ENCODE measurements at places on chromosomes 4 and X. TPM values are rescaled to one million over a fixed set of nuclear protein-coding genes. Genes with fewer than 3 reads are reported as not detected.
A peak's percentile ranks its signal among the peaks of the same experiment; 100 is the strongest.

DNA sequence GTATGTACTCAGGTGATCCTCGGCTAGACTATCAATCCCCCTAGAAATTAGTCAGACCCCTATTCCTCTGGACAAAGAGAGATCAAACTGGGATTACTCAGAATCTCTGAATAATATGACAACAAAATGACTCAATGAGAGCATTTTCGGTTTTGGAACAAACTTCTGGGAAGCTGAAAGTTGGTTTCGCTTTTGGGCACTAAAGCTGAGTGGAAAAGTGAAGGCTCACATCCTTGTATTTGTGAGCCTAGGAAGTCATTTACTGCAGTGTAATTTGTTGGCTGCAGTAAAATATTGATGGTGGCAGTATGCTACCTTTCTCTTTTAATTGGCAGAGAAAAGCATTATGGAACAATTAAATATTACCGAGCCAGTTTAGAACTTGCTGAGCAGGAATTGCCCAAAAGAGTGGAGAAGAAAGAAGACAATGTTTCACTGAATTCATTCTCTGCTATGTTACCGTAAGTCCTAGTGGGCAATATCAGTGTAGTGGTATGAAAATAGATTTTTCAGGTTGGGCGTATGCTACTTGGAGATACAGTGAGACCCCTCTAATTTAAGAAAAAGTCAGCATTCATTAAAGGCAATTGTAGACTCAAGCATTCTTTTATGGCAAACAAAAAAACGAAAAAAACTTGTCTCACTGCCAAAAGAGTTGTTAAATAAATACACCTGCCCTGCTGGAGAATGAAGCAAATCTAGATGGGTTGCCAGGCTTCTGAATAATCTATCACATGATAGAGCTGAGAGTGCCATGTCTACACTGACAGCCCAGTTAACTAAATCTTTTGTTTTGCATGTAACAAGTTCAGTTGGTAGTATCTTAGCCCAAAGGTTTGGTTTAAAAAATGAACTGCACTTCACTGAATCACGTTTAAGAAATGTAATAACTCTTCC, 69.6 kb downstream of the AGTR2 start:
- no peaks in the 10 kb centered on the region for H3K36me3 ChIP-seq
- DNase-seq, result no peak
- H3K27ac ChIP-seq, result no peak overlapping the region
- H3K4me1 ChIP-seq, result no peaks in the 10 kb centered on the region
- no peak overlapping the region for H3K4me3 ChIP-seq
- H3K27me3 ChIP-seq, result no peaks in the 10 kb centered on the region

- no peaks in the 10 kb centered on the region for H3K4me1 ChIP-seq
- H3K27me3 ChIP-seq, result no peaks in the 10 kb centered on the region
Observed at GRCh38 chr4:62550121-62550520, 1350.0 kb downstream of the ADGRL3 start.

- H3K27me3 ChIP-seq, result no peaks in the 10 kb centered on the region
- H3K4me1 ChIP-seq, result no peaks in the 10 kb centered on the region
- H3K4me3 ChIP-seq, result no peak overlapping the region
- H3K27ac ChIP-seq, result no peak overlapping the region
- DNase-seq, result no peak
- H3K36me3 ChIP-seq, result no peaks in the 10 kb centered on the region
Observed at GRCh38 chr4:5114950-5115349, 63.7 kb downstream of the STK32B start.

DNA sequence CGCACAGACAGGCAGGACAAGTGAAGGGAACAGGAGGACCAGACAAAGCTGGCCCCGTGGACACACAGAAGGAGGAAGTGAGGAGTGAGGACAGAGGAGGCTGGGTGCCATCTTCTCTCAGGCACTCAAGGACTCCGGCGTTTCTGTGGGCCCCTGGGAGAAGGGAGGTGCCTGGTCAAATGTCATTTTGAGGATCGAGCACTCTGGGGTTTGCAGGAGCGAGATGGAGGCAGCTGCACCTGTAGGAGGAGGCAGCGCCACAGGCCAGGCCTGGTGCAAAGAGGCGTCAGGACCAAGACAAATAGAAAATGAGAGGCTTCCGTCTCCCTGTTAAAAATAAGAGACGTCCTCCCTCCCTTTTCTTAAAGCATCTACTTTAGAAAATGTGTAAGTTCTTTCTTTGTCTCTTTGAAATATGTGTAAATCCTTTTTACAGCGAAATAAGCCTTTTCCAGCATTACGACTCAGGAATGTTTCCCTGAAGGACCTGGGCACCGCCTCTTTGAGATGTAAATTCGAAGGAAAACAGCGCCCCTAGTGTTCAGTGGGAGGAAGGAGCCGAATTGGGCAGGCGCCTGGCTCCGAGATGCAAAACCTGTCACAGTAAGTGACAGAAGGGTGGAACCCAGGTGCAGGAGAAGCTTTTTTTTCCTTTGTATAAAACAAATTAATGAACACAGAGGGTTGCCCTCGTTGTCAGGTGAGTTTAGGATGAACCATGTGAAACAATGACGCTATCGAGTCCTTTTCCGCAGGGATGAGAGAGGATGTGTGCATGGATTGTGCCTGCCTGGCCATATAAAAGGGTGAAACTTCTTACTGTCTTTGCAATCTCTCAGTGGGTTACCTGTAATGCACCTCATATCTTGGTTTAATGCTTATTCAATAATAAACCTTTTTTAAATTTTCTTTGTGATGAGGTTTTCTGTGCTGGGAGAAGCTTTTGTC, 1.4 kb upstream of the C4orf50 start:
- no peaks in the 10 kb centered on the region for H3K27me3 ChIP-seq
- no peak overlapping the region for H3K27ac ChIP-seq
- no peaks in the 10 kb centered on the region for H3K4me1 ChIP-seq
- H3K4me3 ChIP-seq, result no peak overlapping the region
- H3K36me3 ChIP-seq, result no peaks in the 10 kb centered on the region
- DNase-seq, result peak; percentile 72

DNA sequence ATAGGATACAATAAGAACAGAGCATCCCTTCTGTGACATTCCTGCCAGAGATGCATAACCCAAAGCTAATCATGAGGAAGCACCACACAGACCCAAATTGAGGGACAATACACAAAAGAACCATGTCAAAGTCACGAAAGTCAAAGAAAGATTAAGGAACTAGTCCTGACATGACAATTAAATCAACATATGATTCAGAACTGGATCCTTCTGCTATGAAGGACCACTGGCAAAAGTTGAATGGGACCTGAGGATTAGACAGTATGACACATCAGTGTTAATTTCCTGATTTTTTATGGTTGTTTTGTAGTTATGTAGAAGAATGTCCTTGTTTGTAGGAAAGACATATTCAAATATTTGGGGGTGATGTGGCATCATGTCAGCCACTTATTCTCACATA, 13.9 kb downstream of the ACOT9 start:
- H3K27ac ChIP-seq, result no peak overlapping the region
- H3K4me1 ChIP-seq, result no peaks in the 10 kb centered on the region
- no peaks in the 10 kb centered on the region for H3K27me3 ChIP-seq
- H3K36me3 ChIP-seq, result peaks cover 9% of the 10 kb centered on the region
- H3K4me3 ChIP-seq, result no peak overlapping the region

- no peak overlapping the region for H3K4me3 ChIP-seq
- DNase-seq, result no peak
- no peaks in the 10 kb centered on the region for H3K27me3 ChIP-seq
- H3K4me1 ChIP-seq, result no peaks in the 10 kb centered on the region
- no peak overlapping the region for H3K27ac ChIP-seq
Observed at GRCh38 chr4:147015491-147015890, 69.8 kb upstream of the TTC29 start.

CDKL2 gene
- polyA plus RNA-seq, result 0.58 TPM

DNA sequence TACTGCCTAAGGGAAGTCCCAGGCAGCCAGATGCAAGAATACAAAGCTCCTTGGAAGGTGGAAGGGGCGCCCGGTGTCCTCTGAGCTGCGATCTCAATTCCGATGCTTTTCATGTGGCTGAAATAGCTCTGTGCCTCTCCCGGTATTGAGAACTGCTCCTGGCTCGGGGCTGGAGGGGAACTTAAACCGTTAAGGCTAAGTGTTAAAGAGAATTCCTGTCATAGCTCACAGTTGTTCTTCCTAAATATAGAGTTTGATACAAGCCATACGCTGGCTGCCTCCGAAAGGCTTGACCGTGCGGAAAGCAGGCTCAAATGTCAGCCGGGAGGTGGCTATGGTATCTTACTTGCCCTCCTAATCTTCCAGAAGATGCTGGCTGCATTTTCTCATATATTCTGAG, at the start of gene SMPX:
Gene SMPX (minus strand): TSS at position 157 of the 400 bp plus-strand sequence. CDS start 3,826 bp downstream, outside the sequence.
- no peak within 1 kb of the TSS for H3K4me3 ChIP-seq
- H3K27ac ChIP-seq, result no peak within 1 kb of the TSS
- DNase-seq, result no peak
- peaks cover 16% of the 10 kb centered on the region for H3K27me3 ChIP-seq

- DNase-seq, result peak; percentile 57
- H3K4me1 ChIP-seq, result no peaks in the 10 kb centered on the region
- H3K27me3 ChIP-seq, result no peaks in the 10 kb centered on the region
- H3K27ac ChIP-seq, result no peak overlapping the region
- H3K4me3 ChIP-seq, result no peak overlapping the region
Observed at GRCh38 chr4:78310007-78310739, 241.4 kb upstream of the ANXA3 start.

EVC2 gene
- polyA plus RNA-seq, result not detected

F9 gene
- polyA plus RNA-seq, result not detected

- H3K27me3 ChIP-seq, result no peaks in the 10 kb centered on the region
- H3K36me3 ChIP-seq, result no peaks in the 10 kb centered on the region
- DNase-seq, result no peak
- no peak overlapping the region for H3K27ac ChIP-seq
- H3K4me1 ChIP-seq, result peaks cover 15% of the 10 kb centered on the region
Observed at GRCh38 chr4:165992283-165992682, 119.2 kb downstream of the TLL1 start.

- no peaks in the 10 kb centered on the region for H3K4me1 ChIP-seq
- H3K36me3 ChIP-seq, result no peaks in the 10 kb centered on the region
Observed at GRCh38 chr4:10599574-10599973, 85.0 kb downstream of the CLNK start.

GLA gene
- 20.4 TPM for polyA plus RNA-seq

GRCh38 chr4:184248216-184248615, 30.5 kb upstream of the ENPP6 start:
- no peaks in the 10 kb centered on the region for H3K36me3 ChIP-seq
- H3K27ac ChIP-seq, result no peak overlapping the region
- DNase-seq, result no peak
- H3K4me3 ChIP-seq, result no peak overlapping the region
- no peaks in the 10 kb centered on the region for H3K27me3 ChIP-seq

DNA sequence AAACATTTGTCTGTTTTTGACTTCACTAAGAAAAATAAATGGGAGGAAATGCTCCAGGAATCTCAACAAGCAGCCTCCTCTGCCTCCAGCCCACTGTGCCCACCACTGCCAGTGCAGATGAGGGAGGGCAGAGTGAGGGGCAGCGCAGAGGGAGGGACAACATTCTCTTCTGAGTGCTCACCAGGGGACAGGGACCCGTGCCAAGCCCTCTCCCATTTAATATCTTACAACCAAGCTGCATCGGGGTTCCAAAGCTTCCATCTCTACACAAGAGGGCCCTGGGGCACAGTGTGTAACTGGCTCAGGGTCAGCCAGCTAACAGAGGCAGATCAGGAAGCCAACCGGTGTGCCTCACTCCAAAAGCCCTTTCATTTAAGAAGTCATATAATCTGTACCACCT, 120.4 kb downstream of the NSUN7 start:
- H3K27ac ChIP-seq, result no peak overlapping the region
- DNase-seq, result peak; percentile 30
- no peaks in the 10 kb centered on the region for H3K27me3 ChIP-seq
- H3K4me1 ChIP-seq, result no peaks in the 10 kb centered on the region
- peaks cover 16% of the 10 kb centered on the region for H3K36me3 ChIP-seq

TBC1D8B gene
- 0.08 TPM for polyA plus RNA-seq

- no peak overlapping the region for H3K27ac ChIP-seq
Observed at GRCh38 chr4:67459164-67459563, 86.1 kb downstream of the CENPC start.

- peaks cover 6% of the 10 kb centered on the region for H3K36me3 ChIP-seq
- H3K4me3 ChIP-seq, result peak overlapping the region; percentile 57
- DNase-seq, result no peak
- no peak overlapping the region for H3K27ac ChIP-seq
- H3K27me3 ChIP-seq, result no peaks in the 10 kb centered on the region
- no peaks in the 10 kb centered on the region for H3K4me1 ChIP-seq
Observed at GRCh38 chrX:27399146-27399456, 64.0 kb downstream of the PPP4R3C start.

DNA sequence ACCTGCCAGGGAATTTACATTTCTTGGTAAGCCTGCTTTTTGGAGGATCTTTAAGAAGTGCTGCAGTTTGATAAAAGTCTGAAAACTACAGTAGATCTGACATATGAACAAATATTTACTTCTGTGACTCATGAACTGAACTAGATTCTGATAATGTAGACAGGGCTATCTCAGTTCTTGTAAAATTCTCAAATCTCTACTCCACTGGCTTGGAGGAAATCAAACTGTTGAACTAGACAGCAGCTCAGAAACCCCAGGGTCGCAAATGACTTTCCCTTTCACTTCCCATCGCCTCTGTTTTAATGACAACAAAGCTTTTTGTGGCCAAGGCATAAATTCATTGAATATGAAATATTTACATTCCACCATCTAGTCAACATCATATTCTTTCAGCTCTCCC, 15.4 kb upstream of the OCIAD1 start:
- no peaks in the 10 kb centered on the region for H3K4me1 ChIP-seq
- H3K27ac ChIP-seq, result no peak overlapping the region
- H3K27me3 ChIP-seq, result no peaks in the 10 kb centered on the region

All from SK-N-SH (cell line).